ENCODE measurements at places on chromosomes 2 and 18.

- DNase-seq, result no peak
Observed at GRCh38 chr2:105455488-105456003, 56.7 kb upstream of the FHL2 start.

GRCh38 chr2:200104015-200104414 is 148.6 kb downstream of the MAIP1 start:
- no peak for DNase-seq

DNA sequence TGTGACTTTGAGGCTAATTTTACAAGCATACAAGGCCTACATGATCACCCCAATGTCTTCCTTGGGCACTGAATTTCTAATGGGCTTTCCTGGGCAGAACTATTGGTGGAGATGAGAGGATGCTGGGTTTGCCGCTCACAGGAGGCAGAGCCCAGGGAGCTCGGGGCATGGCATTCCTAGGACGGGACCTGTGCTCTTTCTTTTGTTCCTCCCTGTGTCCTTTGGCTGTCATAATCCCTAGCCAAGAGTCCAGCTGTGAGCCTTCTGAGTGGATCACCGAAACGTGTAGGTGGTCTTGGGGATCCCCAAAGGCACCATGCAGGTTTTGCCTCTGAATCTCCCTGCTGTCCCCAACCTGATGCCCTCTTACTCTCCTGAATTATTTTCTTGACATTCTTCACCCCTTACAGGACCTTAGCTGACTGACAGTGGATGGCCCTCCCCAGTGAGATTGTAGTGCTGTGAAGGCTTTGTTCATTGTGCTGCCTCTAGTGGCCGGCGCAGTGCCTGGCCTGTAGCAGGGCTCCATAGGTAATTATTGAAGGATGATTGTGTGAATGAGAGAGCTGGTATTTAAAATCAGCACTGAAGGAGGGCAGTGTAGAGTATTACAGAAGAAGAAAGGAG is 221.9 kb downstream of the ZNF407 start:
- no peak for DNase-seq

GRCh38 chr18:54358495-54359040 is 862 bp downstream of the C18orf54 start:
- no peak for DNase-seq

DNA sequence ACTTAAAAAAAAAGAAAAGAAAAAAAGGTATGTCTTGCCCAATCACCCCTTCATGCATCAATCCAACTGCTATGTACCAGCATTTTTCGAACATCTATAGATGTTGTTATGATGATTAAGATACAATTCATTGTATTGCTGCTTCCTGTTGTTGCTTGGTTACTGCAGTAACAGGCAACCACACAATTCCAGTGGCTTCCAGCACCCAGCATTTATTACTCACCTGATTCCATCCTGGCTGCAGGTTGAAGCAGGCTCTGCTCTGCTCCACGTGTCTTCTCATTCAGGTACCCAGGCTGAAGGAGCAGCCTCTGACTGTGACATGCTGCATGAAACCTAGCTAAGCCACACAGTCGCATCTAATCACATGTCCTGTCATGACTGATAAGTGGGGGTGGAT is 196.9 kb downstream of the INO80D start:
- no peak for DNase-seq

DNA sequence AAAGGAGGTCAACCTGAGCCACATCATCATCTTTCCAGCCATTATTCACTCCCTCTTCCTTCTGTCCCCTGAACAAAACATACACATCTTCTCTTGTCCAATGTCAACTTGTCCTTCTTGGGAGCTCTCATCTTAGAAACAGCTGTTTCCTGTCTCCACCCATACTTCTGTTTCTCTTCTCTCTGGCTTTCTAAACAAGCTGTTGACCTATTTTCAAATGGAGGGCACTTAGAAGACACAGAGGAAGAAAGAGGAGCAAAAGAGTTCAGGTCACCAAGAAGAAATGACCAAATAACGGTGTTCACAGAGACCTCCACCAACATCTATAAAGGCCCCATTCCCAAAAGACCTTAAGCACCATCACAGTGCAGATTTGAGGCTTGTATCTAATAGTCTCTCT is 355.9 kb upstream of the HNRNPA3 start:
- no peak for DNase-seq

DNA sequence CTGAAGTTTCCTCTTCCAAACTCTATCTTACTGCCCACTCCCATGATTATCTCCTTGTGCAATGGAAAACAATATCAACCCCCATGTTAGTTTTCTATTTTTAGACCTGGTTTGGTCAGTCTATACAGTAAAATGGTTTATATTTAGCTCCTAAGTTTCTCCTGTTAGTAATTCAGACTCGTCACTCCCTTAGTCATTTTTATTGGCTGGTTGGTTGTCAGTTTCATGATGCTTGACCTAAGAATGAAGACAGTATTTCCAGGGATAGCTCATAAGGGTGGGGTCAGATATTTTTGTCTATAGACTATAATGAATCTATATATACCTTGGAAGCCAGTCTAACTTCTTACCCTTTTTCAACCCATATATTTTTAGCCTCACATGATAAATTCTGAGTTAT is 61.4 kb upstream of the NEUROD1 start:
- DNase-seq, result no peak

DNA sequence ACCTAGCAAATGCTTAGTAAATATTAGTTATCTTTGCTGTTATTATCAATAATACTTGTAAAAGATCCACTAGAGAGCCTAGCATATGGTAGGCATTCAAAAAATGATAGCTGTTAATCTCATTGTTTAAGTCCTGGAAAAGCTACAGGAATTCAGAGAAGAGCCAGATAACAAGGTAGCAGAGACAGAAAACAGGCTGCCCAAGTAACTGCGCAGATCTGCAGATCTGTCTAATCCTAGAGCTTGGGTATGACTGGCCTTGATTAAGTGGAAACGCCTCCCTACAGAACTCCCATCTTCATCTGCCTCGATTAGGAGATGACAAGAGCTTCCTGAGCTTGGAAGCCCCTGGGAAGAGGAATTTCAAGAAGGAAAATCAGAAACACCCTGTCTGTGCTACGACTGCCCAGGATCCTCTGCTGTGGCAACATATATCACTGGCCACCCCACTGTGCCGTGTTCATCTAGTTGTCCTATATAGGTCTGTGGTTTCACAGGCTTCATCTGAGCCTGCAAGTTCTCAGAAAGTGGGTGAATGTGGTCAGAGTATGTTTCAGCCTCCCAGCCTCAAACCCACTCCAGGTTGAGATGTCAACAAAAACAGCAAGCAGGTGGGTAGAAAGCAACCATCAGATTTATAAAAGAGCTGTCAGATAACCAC is 151.5 kb upstream of the PKDCC start:
- peak; percentile 61 for DNase-seq

DNA sequence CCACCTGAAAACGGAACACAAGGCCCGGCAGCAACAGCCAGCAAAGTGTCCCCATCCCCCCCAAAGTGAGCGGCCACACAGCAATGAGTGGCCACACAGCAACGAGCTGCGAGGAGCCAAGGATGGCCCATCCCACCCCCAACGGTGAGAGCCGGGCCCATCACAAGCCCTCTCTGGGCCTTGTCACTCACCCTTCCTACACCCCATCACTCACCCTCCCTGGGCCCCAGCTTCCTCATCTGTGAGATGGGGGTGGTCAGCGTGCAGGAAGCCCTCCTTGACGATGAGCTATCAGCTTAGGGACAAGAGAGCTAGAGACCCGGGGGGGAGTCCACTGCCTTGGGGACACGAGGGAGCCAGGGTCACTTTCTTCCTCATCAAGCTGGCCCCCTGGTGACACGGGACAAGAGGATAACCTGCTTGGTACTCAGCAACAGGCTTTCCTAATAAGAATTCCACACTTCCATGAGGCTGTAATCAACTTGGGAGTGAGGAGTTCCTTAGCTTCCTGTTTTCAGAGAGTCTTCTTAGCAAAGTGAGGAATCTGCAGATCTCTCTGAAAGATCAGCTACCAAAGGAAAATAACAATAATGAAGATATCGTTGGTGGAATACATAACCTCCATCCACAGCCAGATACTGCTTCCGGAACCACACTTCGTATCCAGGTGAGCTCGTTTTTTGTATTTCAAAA is 92.8 kb downstream of the HDAC4 start:
- DNase-seq, result no peak

DNA sequence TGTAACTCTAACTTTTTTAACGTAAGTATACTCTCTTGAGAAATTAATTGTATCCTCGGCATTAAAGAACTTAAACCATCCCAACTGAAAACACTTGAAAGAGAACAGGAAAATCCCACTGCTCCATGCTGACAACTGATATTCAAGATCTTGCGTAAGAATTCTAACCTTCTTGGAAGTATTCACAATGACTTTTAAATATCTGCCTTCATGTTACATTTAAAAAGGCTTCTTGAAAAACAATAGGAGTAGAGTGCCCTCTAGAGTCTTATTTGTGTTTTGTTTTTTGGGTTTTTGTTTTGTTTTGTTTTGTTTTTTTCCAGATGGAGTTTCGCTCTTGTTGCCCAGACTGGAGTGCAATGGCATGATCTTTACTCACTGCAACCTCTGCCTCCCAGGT is 65.4 kb upstream of the DNAJC10 start:
- DNase-seq, result no peak

GRCh38 chr2:109200616-109201464 is 71.8 kb downstream of the SH3RF3 start:
- no peak for DNase-seq

DNA sequence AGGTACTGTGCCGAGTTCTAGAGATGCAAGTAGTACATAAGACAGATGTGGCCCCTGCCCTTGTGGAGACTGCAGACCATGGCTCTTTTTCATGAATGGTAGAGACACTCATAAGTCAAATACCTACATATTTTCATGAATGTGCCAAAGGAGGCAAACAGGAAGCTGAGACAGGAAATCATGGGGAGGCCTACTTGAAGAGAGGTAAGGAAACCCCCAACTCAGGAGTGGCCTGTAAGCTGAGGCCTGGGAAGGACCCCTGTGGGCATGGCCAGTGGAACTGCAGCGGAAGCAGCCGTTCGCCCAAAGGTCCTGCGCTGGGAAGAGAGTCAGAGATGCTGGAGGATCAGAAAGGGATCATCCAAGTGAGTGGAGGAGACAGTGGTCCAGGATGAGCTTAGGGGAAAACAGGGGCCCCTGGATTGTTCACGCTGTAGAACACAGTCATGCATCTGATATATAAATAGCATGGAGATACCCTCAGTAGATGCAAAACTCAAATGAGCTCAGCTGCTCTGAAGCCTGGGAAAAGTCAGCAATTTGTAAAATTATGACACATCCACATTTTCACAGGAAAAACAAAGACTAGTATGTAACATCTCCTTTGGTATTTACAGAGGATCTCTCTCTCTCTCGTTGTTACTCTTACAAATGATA is 228.9 kb downstream of the NEDD4L start:
- DNase-seq, result no peak

DNA sequence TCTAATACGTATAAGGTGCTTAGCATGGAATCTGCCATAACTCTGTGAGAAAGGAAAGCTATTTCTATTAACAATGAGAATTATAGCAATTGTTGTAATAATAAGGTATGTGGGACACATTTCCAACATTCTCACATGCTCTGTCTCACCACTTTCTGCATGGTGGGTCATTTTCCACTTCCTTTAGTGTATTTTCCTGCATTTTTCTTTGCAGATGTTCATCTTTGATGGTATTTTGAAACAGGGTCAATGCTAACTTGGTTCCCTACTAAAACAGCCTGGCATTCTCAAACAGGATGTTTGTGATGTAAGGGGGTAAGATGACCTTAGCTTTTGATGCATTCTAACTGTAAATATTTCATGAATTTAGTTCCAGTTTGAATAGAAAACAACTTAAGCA is 54.7 kb downstream of the MYO1B start:
- no peak for DNase-seq

GRCh38 chr2:175431101-175431946 is 249.8 kb upstream of the ATP5MC3 start:
- DNase-seq, result no peak

DNA sequence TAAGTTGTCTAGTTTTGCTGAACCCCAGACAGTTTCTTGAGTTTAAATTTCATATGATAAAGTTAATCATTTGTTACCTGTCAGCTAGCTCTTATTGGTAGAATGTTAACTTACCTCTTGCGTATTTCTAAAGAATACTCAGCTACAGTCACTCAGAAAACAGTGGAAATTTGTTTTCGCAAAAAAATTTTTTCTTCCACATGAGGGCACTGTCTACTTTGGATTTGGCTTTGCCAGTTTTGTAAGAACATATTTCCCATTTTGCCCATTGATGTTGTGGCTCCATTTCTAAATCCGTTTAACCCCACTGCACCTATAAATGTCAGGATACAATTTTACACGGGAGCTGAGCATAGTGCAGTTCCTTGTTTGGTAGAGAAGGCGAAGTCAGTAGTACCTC is 19.1 kb upstream of the GCFC2 start:
- no peak for DNase-seq

DNA sequence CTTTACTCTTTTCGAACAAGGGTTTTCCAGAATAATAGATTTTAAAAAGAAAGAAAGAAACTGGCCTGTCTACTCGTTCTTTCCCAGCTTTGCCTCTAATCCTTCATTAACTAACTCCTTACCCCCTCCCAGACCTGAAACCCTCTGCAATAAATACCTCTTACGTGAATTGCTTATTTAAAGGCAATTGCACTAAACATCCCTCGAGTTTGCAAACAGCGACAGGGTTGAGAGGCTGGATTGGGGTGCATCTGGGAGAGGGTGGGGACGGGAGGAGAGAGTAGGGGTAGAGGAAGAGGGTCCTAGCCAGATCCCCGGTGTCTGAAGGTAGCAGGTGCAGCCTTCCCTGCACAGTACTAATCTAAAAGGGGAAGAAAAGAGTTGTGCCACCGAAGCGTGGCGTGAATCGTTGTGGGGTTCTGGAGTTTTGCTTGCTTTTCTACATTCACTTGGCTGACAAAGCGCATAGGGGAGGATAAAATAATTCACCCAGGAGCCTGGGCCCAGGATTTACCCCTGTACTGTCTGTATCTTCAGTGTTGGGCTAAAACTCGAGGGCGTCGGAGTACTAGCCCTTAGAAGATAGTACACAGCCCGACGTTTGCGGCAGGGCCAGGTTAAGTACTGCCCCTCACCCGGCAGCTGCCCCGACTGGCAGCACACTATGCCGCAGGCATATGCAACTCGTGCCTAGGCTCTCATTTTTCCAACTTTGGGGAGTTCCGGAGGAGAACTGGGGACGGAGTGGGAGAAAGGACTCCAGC is 1.9 kb upstream of the NEUROD1 start:
- no peak for DNase-seq

GRCh38 chr2:235613649-235614048 is 119.8 kb downstream of the AGAP1 start:
- no peak for DNase-seq

DNA sequence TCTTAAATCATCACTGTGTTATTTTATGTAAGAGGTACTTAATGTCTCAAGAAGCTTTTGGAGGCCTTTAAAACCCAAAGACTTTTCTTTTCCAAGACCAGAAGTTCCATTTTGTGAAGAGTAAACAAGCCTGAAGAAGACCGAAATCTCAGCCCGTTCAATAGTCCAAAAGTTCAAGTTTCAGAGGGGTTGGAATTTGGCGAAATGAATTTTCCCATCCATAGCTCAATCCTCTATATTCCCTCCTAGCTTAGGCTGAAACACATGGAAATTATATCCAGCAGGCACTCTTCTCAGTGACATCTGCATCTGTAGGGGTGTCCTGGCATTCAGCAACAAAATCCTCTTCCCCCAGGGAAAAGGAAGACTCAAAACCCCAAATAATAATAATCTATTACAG is 344.6 kb downstream of the ARHGAP15 start:
- no peak for DNase-seq

Measured in CD4-positive, alpha-beta T cell treated with Interleukin-4 for 4 hours (primary cell).